ENCODE measurements at places on chromosomes 6 and 20.
A peak's percentile ranks its signal among the peaks of the same experiment; 100 is the strongest.

DNA sequence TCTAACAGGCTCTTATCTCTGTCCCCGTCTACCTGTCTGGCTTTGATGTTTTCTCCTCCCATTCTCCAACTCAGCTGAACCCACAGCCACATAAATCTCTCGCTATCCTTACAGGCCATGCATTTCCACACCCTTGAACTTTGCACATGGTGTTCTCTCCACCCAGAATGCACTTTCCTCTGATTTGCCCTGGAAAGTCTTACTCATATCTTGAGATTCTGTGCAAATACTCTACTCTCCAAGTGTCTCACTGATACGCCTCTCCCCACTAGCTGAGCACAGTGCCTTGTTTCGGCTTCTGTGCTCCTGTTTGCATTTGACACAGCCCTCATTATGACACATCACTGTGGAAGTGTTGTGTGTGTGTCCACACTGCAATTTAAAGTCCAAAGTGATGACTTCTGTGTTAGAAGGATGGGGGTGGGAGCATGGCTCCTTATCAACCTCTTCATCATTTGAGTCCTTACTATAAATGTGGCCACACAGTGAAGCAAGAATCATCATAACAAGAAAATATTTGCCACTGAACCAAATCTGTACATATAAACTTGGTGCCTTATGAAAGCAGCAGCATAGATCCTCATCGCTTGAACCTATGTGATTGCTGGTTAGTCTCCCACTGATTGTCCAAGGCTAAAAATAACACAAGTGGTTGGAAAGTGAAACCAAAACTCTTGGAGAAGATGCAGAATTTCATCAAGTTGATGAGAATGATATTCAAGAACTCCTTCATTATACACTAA lies 5.5 kb upstream of the PRELID3B start:
- no peak for DNase-seq

DNA sequence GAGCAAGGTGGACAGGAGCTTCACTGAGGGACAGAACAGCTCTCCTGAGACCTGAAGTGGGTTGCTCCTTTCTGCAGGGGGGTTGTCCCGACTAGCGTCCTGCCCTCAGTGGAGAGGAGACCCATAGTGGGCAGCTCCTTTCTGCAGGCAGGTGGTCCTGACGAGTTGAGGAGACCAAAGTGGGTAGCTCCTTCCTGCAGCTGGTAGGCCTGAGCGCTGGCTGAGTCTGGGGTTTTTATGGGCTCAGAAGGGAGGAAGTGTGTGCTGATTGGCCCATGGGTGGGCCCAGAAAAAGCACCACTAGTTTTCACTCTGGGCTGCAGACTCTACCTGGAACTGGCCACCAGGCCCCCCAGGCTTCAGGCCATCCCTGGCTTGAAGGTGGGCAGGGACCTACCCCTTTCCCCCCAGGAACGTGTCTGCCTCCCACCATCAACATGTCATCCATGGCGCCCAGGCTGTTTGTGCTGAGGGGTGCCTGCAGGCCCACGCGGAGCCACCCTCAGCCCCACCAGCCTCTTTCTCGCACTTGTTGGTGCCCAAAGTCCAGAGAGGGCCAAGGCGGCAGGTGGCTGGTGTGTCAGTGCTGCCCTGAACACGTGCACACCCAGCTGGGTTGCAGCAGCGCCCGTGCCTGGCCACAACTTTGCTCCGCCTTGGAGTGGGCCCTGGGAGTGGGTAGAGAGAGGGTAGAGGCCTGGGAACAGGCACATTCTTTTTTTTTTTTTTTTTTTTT lies 1.6 kb upstream of the DEK start:
- no peak for DNase-seq

GRCh38 chr6:3412779-3413500 lies 43.9 kb downstream of the SLC22A23 start:
- no peak for DNase-seq

DNA sequence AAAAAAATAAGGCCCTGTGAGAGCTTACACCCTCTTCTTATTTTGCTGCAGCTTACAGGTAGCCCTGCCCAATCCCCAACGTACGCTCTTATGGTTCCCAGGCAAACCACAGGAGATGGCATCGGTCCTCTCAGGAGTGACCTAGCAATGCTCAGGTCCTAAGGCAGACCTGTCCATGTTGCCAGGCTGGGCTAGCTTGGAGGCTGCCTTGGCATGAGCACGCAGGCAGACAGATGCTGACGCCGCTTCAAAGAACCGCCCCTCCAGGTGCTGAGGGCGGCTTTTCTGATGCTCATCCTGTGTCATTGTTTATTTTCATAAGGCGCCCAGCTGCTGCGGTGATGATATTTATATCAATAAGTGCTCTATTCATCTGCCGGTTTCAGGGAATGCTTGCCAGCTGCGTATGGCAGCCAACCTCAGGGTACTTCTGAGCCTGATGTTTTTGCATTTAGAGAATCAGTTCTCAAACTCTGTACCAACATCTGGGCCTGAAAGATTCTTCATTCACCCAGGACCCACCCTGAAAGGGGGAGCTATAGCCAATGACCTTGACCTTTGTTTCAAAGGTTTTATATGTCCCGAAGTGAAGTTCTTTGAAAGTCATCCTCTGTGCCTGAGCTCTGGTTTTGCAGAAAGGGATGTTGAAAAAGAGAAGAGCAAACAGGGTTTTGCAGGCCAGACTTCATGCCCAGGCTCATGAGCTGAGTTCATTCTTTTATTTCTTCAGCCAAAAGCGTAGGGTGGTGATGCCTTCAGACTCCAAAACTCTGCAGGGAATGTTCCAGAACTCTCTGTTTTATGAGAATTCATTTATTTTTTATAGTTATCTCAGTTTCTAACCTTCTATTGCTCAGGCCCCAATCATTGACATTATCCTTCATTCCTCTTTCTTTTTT lies 475.6 kb upstream of the CHD6 start:
- peak; percentile 93 for DNase-seq

DNA sequence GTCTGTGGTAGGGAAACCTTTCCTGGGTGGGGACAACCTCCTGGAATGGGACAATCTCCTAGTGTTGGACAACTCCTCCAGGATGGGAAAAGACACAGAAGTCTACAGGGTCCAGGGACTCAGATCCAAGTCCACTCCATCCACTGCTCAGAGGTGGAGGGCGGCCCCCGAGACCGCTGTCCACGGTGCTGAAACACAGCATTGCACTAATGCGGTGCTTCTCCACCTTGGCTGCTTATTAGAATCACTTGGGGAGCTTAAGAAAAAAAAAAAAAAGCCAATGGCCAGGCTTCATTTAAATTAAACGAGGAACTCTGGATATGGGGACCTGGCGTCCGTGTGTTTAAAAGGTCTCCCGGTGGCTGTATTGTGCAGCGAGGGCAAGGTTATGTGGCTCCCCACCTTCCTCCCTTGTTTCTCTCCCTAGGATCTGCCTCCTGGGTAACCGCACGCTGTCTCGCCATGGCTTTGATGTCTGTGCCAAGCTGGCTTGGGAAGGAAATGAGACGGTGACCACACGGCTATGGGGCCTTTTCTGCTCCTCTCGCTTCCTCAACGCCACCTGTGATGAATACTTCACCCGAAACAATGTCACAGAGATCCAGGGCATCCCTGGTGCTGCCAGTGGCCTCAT lies 12.0 kb downstream of the SLC12A5 start:
- no peak for DNase-seq

- no peak for DNase-seq
These were observed 285.8 kb upstream of the SULF2 start for GRCh38 chr20:48070991-48071652.

DNA sequence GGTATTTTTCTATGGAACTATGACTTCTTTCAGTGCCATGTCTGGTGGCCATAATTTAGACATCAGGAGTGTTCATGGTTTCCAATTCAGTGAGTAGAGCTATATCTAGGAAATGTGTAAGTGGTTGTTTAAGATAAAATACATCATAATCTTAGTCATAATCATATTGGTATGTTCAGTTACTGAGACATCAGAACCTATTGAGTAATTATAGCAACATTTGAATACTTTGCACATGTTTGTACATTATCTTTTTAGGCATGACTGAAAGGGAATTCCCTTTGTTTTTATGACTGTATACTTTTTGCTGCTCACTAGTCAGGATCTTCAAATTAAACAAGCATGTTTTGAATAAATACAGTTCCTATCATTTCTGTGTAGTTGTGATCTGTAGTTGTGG lies 64.0 kb downstream of the STXBP5 start:
- DNase-seq, result no peak

DNA sequence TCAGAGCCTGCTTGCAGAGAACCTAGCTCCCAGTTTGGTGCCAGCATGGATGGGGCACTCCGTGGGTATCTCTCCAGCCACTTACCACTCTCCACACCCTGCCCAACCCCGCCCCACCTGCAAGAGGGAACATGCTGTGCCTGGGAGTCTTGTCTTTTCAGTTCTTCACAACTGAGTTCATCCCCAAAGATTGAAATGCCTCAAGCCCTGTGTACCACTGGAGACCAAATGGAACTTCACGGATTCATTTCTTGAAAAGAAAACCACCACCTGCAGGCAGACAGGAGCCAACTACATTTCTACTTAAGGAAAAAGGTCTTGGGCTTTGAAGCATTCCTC lies 50.1 kb downstream of the TRERF1 start:
- no peak for DNase-seq

- DNase-seq, result no peak
These were observed 1.1 kb upstream of the ZBTB24 start for GRCh38 chr6:109484122-109484521.

GRCh38 chr6:125957391-125957693 lies 772 bp downstream of the HINT3 start:
- no peak for DNase-seq

DNA sequence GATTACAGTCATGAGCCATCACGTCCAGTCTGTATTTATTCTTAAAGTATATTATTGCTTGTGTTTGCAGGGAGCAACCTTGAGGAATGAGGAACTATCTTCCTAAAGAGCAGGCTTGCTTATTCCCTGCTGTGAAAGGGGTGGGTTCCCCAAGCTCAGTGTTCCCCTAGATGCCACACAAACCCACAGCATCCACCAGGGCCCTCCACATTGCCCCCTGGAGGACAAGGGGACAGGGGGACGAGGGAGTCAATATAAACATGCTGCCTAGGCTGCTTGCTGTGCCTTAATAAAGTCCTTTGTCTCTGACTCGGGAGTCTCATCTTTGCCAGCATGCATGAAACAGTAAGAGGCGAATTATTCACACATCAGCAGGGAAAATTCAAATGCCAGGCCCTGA lies 8.0 kb upstream of the IDH3B start:
- DNase-seq, result no peak

DNA sequence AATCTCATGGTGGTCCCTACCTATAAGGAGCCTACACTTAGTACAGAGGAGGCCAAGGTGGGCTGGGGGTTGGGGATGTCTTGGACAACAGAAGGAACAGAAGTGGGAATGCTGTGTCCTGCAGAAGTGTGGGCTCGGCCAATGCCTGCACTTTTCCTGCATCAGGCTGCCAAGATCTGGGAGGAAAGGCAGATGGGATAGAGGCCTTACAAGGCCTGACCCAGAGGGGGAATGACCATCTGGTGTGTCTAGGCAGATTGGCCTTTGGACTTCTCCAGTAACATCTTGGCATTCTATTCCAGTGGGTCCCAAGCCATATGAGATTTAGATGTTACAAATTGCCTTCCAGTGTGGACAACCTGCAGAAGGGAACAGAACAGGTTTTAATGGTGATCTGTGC lies 124.7 kb upstream of the GPR6 start:
- no peak for DNase-seq

DNA sequence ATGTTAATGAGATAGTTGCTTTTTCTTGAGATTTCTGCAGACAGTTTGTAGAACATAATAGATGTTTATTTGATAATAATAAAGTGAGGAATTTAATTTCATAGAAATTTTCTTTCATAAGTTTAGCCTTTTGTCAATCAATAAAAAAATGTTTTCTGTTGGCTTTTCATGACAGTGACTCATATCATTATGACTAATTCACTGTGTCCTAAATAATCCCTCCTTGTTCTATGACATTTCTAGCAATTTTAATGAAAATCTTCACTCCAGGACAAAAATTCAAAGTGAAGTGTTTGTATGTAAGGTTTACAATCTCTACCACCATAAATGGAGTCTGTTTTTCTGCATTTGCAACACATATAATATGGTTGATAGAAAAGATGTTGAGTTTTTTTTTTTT lies 109.9 kb downstream of the UTRN start:
- DNase-seq, result no peak

GRCh38 chr6:92538275-92538674 lies 881.1 kb downstream of the EPHA7 start:
- no peak for DNase-seq

GRCh38 chr20:22958390-22958789 lies 76.7 kb upstream of the SSTR4 start:
- DNase-seq, result no peak

GRCh38 chr6:114288701-114289495 lies 53.9 kb downstream of the HS3ST5 start:
- DNase-seq, result no peak

DNA sequence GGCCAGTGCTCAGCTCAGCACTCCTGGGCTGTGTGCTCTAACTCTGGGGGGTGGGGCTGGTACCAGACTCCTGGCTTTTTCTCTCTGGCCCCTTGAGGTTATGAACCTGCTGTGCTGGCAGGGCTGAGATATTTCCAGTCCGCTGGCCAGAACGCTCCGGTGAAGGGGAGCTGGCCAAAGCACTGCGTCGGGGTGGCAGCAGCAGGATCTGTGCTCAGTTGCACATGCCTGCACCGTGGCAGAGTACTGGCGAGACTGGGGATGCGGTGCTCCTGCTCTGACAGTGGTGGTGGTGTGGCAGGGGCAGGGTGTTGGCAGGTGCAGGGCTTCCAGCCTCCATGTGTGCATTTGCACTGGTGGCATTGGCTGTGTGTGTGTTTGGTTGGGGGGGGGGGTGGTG lies 374.4 kb downstream of the PHF3 start:
- no peak for DNase-seq

DNA sequence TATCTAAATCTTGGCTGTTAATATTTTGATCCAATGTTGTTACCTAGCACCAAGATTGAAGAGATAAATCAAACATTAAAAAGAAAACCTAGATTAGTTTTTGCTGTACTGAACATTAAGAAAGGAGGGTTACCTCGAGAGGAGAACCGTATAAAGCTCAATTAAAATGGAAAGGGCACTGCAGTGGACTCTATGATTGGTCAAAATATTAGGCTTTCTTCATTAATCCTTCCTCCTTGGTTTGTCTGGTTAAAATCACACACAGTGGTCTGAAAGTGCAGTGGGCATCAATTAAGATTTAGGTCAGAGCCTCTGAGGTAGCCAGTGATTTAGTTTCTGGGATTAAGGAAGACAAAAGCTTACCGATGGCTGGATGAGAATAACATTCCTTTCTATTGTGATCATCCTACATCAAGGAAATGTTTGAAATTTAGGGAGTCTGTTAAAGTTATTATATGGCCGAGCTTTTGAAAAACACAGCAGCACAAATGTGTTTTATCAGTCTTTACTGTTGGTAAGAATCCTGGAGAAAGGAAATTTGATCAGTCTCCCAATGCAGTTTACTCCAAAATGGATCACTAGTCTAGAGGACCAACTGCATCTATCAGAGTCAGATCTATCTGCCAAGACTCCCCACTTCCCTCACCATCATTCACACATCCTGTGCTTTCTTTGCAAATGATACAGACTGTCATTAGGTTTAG lies 134.6 kb upstream of the NEDD9 start:
- DNase-seq, result no peak

Measured in SHP77 (cell line).